ENCODE measurements at places on chromosomes 2 and 18. TPM values are rescaled to one million over a fixed set of nuclear protein-coding genes. Genes with fewer than 3 reads are reported as not detected.

Gene ZAP70
- 160 TPM for total RNA-seq

Gene ANKRD62
- not detected for total RNA-seq

Gene LRRC30
- not detected for total RNA-seq

Gene TFCP2L1
- 0.24 TPM for total RNA-seq

Gene RAB6D
- total RNA-seq, result not detected

Gene FAHD2B
- total RNA-seq, result 32.5 TPM

Gene GNAL
- total RNA-seq, result not detected

Gene SLC14A1
- total RNA-seq, result 0.80 TPM

Gene MAP3K19
- not detected for total RNA-seq

Gene SPAST
- 15.8 TPM for total RNA-seq

Gene LONRF2
- total RNA-seq, result 0.02 TPM

Gene IL36B
- total RNA-seq, result not detected

Gene COL5A2
- total RNA-seq, result 0.85 TPM

Gene ACTG2
- not detected for total RNA-seq

Gene SKA1
- total RNA-seq, result 46.0 TPM

Gene EPB41L3
- total RNA-seq, result 0.88 TPM

Gene RPL37A
- 4,165 TPM for total RNA-seq

Gene PID1
- not detected for total RNA-seq

Gene NEURL3
- 1.1 TPM for total RNA-seq

Gene TLX2
- 0.52 TPM for total RNA-seq

Gene MAP4K4
- total RNA-seq, result 43.4 TPM

Gene CNDP1
- total RNA-seq, result not detected
